ENCODE measurements at places on chromosomes 5 and 9. TPM values are rescaled to one million over a fixed set of nuclear protein-coding genes. Genes with fewer than 3 reads are reported as not detected.

Gene CDH9
- polyA plus RNA-seq: 0.09 TPM

Gene FAM78A
- 28.2 TPM for polyA plus RNA-seq

- DNase-seq: peak; percentile 22
These were observed 48.2 kb downstream of the KIF2A start for GRCh38 chr5:62354028-62354874.

DNA sequence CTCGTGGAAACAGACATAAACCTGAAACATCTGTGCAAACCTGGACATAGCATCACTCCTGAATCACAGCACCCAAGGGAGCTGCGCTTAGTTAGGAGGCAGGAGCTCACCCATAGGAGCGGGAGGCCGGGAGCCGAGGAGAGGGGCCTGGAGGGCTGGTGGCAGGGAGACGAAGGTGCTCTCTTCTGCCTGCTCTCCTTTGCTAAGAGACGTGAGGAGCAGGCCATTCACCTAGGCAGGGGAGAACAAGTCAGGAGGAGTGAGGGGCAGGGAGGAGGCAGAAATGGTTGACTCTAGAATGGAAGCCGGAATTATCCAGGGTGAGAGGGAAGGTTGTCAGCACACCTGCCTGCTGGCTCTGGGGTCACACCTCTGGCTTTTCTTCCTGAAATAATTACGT lies 398.4 kb upstream of the IRX2 start:
- DNase-seq: no peak

GRCh38 chr9:134679616-134680392 lies 38.2 kb downstream of the COL5A1 start:
- DNase-seq: no peak

DNA sequence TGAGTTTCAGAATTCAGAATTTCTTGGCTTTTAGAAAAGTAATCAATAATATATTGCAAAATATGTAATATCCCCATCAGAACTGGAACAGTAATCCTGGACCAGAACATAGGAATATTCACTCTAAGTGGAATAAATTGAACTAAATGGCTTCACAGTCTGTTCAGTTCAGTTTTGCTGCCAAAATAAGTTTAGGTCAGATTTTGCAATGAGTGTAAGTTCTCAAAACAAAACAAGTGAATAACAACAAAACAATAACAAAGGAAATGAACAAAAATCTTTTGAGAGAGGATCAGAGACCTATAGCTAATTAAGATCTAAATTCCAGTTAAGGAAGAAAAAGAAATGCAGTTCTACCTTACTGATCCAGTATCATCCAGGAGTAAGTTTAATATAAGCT lies 9.3 kb downstream of the PTGER4 start:
- no peak for DNase-seq

- DNase-seq: no peak
These were observed 331.1 kb downstream of the TMEM38B start for GRCh38 chr9:106025453-106025852.

DNA sequence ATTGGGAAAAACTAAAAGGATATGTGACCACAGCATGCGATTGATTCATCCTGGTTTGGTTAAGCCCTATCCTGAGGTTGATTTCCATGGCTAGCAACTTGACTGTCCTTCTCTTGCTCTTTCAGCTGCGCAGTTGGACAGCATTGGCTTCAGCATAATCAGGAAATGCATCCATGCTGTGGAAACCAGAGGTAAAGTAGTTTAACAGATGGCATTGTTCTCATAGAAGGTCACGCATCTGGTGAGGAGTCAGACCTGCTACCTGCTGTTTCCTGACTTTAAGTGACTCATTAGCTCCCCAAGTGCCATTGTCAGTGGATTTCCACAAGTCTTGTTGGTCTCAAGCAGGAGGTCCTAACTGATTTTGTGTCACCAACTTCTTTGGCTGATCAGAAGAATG lies 266.9 kb downstream of the ARHGAP26 start:
- no peak for DNase-seq

DNA sequence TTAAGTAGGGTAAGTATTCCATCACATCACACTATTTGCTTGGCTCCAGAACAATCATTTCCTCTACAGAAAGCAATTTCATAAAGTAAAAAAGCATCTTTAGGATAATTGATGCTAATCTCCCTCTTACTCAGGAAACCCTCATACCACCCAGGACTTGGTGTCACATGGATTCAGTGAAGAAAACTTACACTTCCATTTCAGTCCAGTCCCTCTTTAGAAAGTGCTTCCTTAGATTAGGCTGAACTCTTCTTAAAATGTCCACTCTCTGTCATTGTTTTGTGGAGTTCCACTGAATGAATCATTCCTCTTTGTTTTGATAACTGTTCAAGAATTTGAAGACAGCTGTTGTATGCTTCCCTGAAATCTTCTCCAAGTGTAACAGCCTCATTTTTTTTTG lies 144.0 kb upstream of the ZNF462 start:
- no peak for DNase-seq

- no peak for DNase-seq
These were observed 70.8 kb downstream of the IL6ST start for GRCh38 chr5:55923865-55924500.

Data from thymus (tissue), 14 donors.